GM04503 (cell line): ENCODE measurements at places on chromosomes 13 and 19.

GRCh38 chr19:51531349-51532315, at the start of gene SIGLEC6:
Gene SIGLEC6 (minus strand): TSS chr19:51531670. CDS start chr19:51531648, 22 bp downstream.
- no peak for DNase-seq

GRCh38 chr13:19838865-19839275, 24.6 kb downstream of the ZMYM5 start:
- no peak for DNase-seq

DNA sequence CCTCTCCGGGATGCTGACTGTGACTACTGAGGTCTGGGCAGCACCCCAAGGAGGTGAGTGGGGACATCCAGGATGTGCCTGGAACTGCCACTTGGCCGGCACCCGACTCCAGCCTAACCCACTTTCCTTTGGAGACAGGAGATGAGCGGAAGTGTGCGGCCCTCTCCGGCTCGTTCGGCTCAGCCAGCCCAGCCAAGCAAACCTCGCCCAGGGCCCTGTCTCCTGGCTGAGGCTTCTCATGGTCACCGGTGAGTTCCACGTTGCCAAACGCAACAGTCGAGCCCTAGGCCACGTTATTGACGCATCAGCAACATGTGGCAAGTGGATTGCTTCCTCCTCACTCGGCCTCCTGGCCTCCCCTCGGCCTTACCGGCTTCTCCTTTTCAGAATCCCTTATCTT, 5.5 kb downstream of the SLC7A10 start:
- no peak for DNase-seq

DNA sequence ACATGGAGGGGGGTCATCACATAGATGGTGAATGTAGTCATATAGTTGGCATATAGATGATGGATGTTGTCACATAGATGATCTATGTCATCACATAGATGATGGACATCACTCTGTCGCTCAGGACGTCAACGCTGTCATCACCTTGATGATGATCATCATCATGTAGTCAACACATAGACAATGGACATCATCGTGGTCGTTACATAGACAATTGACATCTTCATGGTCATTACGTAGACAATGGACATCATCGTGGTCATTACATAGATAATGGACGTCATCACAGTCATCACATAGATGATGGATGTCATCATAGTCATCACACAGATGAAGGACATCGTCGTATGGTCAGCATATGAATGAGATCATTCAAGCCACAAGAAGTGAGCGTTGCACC, 28.6 kb upstream of the SLC15A1 start:
- no peak for DNase-seq

DNA sequence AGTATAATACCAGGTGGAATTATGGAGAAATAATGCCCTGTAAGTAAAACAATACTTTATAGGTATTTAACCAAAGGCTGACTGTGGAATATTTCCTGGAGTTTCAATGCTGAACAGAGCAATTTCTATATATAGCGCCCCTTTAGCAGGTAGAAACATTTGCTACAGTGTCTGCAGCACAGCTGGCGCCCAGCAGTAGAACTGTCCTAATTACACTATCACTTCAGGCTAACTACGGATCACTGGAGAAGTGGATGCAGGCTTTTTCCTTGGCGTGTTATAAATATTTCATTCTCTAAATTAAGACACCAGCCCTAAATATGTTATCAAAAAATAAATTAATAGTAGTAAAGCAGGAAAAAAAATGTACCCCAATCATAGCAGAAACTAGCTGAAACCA, 3.1 kb downstream of the SHISA2 start:
- DNase-seq: no peak
